Endothelial cell of umbilical vein (primary cell): ENCODE measurements at places on chromosomes 12 and 14. TPM values are rescaled to one million over a fixed set of nuclear protein-coding genes. Genes with fewer than 3 reads are reported as not detected.

DNA sequence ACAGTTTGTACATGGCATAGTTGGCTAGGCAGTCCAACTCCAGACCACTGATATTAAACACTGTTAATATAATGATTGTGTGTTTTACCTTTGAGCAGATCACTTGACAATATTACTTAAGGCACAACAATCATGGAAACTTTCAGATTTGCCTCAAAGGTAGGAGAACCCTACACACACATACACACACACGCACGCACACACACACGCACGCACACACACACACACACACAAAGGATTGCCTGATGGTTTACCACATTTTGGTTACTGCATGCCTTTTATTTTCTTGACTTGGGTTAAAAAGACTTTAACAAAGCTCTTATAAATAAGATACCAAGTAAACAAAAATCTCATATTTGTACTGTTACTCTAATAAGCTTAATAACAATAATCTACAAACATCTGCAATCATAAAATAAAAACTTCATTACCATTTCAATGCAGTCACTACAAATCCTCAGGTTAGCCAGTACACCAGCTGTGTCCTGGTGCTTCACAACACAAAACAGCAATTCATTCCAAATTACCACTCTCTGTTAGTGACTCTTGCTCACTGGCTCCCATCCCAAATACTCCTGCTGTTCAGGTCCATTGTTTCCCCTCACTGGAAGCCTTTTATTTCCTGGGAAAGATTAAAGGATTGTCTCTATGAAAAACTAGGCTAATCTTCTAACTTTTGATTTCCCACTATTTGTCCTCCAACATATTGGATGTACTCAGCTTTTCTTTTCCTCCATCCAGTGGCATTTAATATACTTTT, 175.2 kb upstream of the ATP2B1 start:
- no peaks in the 10 kb centered on the region for H3K27me3 ChIP-seq
- H3K36me3 ChIP-seq: no peaks in the 10 kb centered on the region
- DNase-seq: peak; percentile 65
- no peaks in the 10 kb centered on the region for H3K4me1 ChIP-seq
- H3K4me3 ChIP-seq: no peak overlapping the region

DNA sequence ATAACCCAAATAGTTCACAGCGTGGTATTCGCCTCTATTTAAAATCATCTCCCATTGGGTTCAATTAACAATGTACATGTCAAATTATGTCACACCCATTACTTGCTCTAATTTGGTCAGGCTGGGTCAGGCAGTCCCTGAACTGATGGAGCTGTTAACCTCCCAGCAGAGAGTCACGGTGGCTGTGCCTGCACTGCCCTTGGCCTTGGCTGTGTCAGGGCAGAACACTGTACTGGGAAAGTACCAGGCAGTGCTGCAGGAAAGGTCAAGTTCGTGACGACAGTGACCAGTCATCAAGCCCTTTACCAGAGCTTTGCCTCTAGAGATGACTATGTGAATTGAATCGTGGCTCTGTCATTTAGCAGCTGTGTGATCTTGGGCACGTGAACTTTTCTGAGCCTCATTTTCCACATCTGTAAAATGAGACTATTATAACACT, 100.0 kb downstream of the ARF6 start:
- H3K4me1 ChIP-seq: no peaks in the 10 kb centered on the region
- H3K27me3 ChIP-seq: no peaks in the 10 kb centered on the region
- no peaks in the 10 kb centered on the region for H3K36me3 ChIP-seq
- no peak for DNase-seq
- H3K4me3 ChIP-seq: no peak overlapping the region

GRCh38 chr14:66281036-66281776, 205.0 kb upstream of the CCDC196 start:
- H3K4me3 ChIP-seq: no peak overlapping the region
- no peak overlapping the region for H3K27ac ChIP-seq
- H3K27me3 ChIP-seq: no peaks in the 10 kb centered on the region
- H3K4me1 ChIP-seq: no peaks in the 10 kb centered on the region

- no peaks in the 10 kb centered on the region for H3K4me1 ChIP-seq
- no peaks in the 10 kb centered on the region for H3K36me3 ChIP-seq
- no peak for DNase-seq
- H3K4me3 ChIP-seq: no peak overlapping the region
- no peaks in the 10 kb centered on the region for H3K27me3 ChIP-seq
Observed at GRCh38 chr12:25935355-25936144, 22.9 kb upstream of the RASSF8 start.

Gene SSTR1
- 1.2 and 1.4 TPM in 2 replicates for total RNA-seq

DNA sequence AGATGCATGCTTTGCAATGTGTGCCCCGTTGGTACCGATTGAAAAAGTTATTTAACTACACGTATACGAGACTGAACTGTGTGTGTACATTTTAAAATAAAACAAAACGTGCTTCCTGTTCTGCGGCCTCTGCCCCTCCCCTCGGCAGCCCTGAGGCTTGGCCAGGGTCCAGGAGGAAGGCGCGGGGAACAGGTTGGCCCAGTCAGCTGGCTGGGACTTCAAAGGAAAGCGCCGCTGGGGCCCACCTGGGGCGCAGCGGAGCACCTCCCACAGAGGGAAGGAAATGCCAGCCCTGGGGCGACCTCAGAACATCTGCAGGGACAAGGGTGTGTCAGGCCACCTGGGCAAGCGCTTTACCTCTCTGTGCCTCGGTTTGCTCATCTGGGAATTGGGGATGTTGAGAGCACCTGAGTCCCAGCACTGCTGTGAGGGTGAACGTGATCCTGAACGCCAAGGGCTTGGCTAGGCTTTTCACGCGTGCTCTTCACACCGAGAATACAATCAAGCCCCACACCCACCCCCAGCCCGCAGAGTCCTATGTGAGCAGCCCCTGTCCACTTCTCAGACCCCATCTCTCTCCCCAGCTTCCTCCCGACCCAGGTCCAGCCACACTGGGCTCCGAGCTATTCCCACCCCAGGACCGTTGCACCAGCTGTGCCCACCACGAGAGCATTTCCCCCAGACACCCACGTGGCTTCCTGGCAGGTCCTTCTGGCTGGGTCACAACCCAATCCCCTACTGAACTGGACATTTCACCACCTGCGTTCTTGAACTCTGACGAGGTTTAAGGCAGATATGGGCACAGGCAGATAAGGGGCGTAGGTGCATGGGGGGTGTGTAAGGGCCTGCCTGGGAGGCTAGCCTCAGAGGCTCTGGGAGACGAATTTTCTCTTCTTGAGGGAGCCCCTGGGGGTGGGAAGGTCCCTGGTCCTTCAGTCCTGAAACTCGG, 41.9 kb upstream of the NCOR2 start:
- H3K4me1 ChIP-seq: peaks cover 23% of the 10 kb centered on the region
- no peaks in the 10 kb centered on the region for H3K27me3 ChIP-seq
- no peak overlapping the region for H3K27ac ChIP-seq
- no peaks in the 10 kb centered on the region for H3K36me3 ChIP-seq

GRCh38 chr14:68672609-68673285, 120.1 kb downstream of the ZFP36L1 start:
- DNase-seq: peak; percentile 39
- H3K27ac ChIP-seq: no peak overlapping the region
- H3K4me1 ChIP-seq: peaks cover 14% of the 10 kb centered on the region
- H3K4me3 ChIP-seq: no peak overlapping the region

DNA sequence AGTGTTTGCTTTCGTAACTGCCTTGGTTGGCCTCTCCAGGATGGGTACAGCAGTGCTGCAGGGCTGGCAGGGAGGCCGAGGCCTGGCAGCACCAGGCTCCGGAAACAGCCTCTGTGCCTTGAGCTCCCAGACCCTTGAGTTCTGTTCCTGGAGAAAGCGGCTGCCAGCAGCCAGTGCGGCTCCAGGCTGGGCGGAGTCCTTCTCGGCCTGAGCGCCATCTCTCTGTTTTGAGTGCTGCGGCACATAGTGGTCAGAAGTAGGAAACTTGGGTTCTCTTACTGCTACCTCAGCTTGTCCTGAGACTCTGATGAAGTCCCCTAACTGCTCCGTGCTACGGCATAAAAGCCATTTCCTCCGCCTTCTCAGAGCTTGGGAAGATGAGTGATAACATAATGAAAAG, 65.9 kb downstream of the KCNA1 start:
- no peaks in the 10 kb centered on the region for H3K4me1 ChIP-seq
- DNase-seq: no peak
- no peaks in the 10 kb centered on the region for H3K36me3 ChIP-seq
- no peak overlapping the region for H3K4me3 ChIP-seq
- H3K27me3 ChIP-seq: no peaks in the 10 kb centered on the region
- H3K27ac ChIP-seq: no peak overlapping the region

DNA sequence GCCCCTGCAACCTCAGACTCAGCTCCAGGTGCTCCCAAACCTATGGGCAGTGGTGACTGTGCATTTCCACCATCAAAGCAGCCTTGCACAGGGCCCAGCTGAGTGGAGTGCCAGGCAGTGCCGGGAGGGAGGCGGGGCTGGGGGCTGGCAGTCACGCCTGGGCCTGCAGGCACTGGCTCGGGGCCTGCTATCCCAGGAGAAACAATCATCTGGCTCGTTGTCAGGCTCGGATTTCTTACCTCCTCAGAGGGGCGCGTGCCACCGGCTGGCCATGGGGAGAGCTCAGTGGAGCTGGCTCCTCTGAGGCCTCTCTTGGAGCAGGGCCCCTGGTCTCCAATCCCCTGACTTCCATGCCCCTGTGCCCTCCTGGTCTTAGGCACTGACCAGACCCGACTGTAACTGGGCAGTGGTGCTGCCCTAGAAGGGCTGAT, 20.2 kb upstream of the PPP1R13B start:
- H3K27me3 ChIP-seq: no peaks in the 10 kb centered on the region
- no peaks in the 10 kb centered on the region for H3K36me3 ChIP-seq
- H3K27ac ChIP-seq: no peak overlapping the region
- DNase-seq: no peak
- no peak overlapping the region for H3K4me3 ChIP-seq

GRCh38 chr14:99809360-99809759, 16.1 kb downstream of the EML1 start:
- no peaks in the 10 kb centered on the region for H3K4me1 ChIP-seq
- H3K36me3 ChIP-seq: no peaks in the 10 kb centered on the region
- H3K4me3 ChIP-seq: no peak overlapping the region

GRCh38 chr14:102390064-102390855, 27.5 kb downstream of the TECPR2 start:
- no peaks in the 10 kb centered on the region for H3K27me3 ChIP-seq
- H3K27ac ChIP-seq: peak overlapping the region; percentile 47
- H3K36me3 ChIP-seq: no peaks in the 10 kb centered on the region

GRCh38 chr12:107402041-107403022, 283.3 kb upstream of the PWP1 start:
- H3K4me1 ChIP-seq: no peaks in the 10 kb centered on the region
- no peaks in the 10 kb centered on the region for H3K36me3 ChIP-seq
- peak; percentile 47 for DNase-seq
- H3K27me3 ChIP-seq: no peaks in the 10 kb centered on the region

DNA sequence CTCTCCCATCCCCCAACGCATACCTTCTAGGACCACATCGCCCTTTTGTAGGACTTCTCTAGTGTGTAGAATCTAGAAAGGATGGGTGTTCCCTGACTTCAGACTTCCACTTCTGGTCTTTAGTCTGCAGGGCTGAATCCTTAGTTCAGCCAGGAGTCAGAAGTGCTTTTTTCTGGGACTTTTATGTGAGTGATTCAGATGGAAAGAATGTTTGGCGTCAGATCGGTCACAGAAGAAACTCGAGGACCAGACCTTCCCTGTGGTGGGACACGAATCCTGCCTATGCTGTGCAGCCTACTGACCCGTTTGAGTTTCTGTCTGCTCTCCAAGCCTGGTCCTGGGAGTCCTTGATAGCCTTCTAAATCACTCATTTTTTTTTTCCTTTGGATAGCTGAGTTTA, 165.4 kb upstream of the SSTR1 start:
- H3K4me1 ChIP-seq: peaks cover 8% of the 10 kb centered on the region
- H3K27me3 ChIP-seq: no peaks in the 10 kb centered on the region
- no peak overlapping the region for H3K27ac ChIP-seq
- no peaks in the 10 kb centered on the region for H3K36me3 ChIP-seq
- DNase-seq: peak; percentile 85
- H3K4me3 ChIP-seq: no peak overlapping the region
